Activated CD8-positive, alpha-beta memory T cell treated with anti-CD3 and anti-CD28 coated beads, Interleukin-2, amount 10 ng/mL, durations not matched to agents 7 days and 5 days (primary cell): ENCODE measurements at places on chromosomes 3 and 15. TPM values are rescaled to one million over a fixed set of nuclear protein-coding genes. Genes with fewer than 3 reads are reported as not detected.

The GOLGA8R gene
- total RNA-seq = 15.9 TPM

The USF3 gene
- 15.2 TPM for total RNA-seq

The EFHB gene
- not detected for total RNA-seq

The DNAH12 gene
- 0.06 TPM for total RNA-seq

The SAMD7 gene
- not detected for total RNA-seq

The STRIT1 gene
- total RNA-seq = not detected

The SLC9C1 gene
- 0.28 TPM for total RNA-seq

The LMCD1 gene
- 10.0 TPM for total RNA-seq

The TLR9 gene
- 0.64 TPM for total RNA-seq

The MFAP1 gene
- total RNA-seq = 34.1 TPM

The OXSM gene
- 12.0 TPM for total RNA-seq

The SIDT1 gene
- 31.6 TPM for total RNA-seq

The PPP2R3A gene
- total RNA-seq = 0.07 TPM

The TMOD2 gene
- total RNA-seq = 12.7 TPM

The DPPA2 gene
- total RNA-seq = not detected

The SLITRK3 gene
- not detected for total RNA-seq

The SCAANT1 gene
- total RNA-seq = 1.3 TPM

The CLDN1 gene
- not detected for total RNA-seq

The ACTRT3 gene
- total RNA-seq = 0.49 TPM

The ROPN1B gene
- not detected for total RNA-seq

The ALG1L2 gene
- total RNA-seq = 1.4 TPM

The SUSD5 gene
- not detected for total RNA-seq

The MME gene
- not detected for total RNA-seq

The SLC25A20 gene
- 26.7 TPM for total RNA-seq

The IMPG2 gene
- 0.23 TPM for total RNA-seq

The CCR2 gene
- total RNA-seq = 37.9 TPM

The LTK gene
- 0.20 TPM for total RNA-seq
